CD4-positive, alpha-beta T cell treated with Interferon alpha-2 for 1 hour (primary cell): ENCODE measurements at places on chromosomes 1 and 21.

DNA sequence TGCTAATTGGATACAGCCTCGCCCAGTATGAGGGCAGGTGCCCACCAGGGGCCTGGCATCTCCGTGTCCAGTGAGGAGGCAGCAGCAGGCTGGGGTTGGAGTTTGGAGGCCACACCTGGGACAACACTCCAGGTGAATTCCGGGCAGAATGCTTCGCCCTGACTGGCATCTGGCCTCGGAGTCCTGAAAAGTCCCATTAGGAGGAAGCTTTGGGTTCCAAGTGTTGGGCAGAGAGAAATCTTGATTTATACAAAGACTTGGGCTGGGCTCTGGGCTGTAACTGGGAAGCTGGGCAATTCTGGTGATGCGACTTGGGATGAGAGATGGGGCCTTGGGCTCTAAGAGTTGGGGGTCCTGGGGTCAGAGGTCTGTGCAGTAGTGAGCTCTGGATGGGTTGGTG lies 48.1 kb upstream of the CSF3R start:
- DNase-seq: no peak

- DNase-seq: no peak
Observed at GRCh38 chr1:175402336-175402735, 209.8 kb upstream of the KIAA0040 start.

DNA sequence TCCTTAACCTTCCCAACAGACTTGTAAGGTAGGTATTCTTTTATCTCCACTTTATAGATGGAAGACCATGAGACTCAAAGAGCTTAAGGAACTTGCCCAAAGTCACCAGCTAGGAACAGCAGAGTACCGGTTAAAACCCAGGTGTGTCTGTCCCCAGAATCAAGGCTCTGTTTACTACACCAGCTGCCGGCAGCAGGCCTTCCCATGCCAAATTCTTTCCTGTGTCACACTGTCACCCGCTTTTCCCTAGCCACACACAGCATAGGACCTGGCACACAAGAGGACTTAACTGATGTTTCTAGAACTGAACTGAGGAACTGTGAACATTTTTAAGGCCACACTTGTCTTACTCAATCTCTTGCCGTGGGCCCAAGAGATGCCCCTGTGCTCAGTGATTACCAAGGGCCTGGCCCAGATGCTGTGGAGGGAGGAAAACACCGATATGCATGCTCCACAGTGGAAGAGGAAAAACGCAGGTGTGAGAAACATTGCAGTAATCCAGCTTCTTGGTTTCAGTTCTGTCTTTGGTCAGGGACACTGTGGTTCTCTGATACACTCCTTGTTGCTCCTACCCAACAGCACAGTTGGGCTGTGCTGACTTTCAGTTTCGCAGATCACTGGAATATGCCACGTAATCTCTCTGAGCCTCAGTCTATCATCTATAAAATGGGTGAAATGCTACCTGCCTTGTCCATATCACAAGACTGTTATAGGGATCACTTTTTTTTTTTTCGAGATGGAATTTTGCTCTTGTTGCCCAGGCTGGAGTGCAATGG lies 13.9 kb upstream of the LY9 start:
- peak; percentile 58 for DNase-seq

DNA sequence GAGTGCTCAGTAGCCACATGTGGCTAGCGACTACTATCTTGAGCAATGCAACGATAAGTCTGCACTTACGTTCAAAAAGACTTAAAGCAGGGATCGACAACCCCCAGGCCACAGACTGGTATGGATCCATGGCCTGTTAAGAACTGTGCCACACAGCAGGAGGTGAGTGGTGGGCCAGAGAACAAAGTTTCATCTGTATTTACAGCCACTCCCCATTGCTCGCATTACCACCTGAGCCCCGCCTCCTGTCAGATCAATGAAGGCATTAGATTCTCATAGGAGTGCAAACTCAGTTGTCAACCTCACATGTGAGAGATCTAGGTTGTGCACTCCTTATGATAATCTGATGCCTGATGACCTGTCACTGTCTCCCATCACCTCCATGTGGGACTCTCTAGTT lies 103.6 kb upstream of the ZRANB2 start:
- DNase-seq: no peak

GRCh38 chr1:11749203-11749689 lies 12.7 kb upstream of the C1orf167 start:
- peak; percentile 63 for DNase-seq

DNA sequence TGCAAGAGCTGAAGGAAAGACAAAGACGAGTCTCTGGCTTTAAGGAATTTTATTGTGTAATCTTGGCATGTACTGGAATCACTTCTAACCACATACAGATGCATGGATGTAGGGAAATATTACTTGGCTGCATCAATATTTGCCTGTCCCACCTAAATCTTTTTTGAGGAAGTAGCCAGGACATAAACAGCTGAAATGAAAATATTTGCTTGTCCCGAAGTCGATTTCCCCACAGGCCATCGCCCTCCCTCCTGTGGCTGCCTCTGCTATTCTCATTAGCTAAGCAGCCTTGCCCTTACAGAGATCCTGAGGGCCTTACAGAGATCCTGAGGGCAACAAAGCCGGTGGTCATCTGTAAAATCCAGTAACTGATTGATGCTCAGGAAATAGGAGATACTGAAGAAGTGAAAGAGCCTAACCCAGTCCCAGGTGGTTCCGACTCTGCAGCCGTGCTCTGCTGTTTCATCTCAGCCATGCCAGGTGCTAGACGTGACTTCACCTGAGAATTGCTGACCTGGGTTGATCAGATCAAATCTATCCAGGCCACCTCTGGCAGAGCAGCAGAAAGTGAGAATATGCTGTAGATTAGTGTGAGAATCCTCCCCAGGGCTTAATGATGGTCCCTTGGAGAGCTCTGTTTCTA lies 25.5 kb downstream of the MAN1C1 start:
- no peak for DNase-seq

DNA sequence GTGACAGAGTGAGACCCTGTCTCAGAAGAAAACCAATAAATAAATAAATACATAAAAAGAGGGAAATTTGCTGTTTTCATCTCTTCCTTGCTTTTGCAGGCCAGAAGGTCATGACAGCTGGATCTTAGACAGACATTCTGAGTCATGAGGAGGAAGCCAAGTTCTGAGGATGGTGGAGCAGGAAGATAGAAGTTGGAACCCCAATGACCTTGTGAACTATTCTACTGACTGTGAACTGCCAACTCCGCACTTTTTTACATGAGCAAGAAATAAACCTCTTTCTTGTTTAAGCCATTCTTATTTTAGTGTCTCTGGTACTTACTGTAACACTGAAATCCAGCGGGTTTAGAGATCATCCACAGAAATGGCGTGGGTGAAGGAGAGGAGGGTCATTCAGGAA lies 8.5 kb downstream of the CD84 start:
- no peak for DNase-seq

DNA sequence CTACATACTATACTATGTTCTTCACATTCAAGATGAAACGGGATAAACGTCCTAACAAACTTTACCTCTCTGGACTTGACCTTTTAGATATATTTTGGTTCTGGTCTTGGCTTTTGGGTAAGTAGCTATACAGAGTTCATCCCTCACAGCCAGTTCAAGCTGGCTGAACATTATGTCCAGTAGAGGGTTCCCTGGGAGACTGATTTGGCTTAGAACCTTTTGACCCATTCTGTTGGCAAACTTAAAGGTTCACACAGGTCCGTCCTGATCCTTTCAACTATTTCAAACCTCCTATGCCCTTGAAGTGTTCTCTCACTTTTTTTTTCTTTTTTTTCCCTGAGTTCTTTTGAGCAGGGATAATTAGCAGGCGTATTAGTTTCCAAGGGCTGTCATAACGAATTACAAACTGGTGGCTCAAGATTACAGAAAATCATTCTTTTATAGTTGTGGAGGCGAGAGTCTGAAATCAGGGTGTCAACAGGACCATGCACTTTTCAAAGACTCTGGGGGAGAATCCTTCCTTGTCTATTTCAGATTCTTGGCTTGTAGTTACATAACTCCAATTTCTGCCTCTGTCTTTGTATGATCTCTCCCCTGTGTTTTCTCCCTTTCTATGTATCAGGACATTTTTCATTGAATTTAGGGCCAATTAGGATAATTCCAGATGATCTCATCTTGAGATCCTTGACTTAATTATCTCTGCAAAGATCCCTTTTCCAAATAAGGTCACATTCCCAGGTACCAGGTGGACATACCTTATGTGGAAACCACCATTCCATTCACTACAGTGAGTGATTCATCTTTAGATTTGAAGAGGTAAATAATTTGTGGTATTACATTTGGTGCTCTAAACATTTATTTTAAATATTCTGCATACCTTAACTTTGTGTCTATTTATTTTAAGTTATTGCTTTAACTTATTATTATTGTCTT lies 257.4 kb upstream of the USP25 start:
- no peak for DNase-seq

DNA sequence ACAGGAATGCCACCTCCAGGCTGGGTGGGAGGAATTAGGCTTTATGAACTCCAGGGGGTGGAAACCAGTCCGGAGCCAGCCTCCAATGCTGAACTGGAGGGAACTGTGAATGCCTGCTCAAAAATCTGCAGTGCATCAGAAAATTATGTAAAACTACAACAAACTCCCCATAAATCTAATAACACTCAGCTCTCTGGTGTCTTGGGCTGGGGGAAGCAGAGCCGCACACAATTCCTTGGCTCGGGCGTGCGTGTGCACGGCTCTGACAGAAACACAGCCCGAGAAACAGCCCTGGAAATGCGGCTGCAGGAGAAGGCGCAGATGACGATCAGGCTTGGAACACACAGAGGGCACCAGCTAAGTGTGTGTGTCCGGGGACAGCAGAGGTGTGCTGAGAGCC lies 127.6 kb upstream of the VAMP3 start:
- DNase-seq: no peak

DNA sequence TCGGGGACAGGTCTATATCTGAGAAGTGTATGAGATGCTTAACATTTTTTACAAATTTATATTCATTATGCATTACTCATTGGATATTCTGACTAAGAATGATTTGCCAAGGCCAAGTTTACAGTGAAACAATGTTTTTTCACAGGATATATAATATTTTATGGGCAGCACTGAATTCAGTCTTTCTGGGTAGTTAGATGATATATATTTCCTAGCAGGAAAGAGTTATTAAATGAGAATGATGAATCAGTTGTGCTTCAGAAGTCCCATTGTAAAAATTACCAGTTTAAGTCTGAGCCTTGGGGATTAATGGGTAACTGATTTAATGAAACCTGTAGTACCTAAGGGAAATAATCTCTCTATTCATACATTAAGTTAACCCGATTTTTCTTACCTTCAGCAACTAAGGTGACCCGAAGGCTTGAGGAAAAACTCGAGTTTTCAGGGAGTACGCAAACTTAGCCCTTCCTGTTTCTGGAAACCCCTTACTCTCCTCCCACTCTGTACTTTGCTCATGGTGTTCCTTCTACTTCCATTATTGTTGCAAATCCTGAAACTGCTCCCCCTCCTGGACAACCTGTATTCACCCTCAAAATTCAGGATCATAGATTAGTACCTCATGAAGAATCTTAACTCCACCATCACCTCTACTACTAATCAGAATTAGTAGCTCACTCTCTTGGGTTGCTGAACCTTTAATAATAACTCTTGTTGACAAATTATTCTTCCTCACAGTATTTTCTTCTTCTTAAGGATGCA lies 135.1 kb downstream of the AK5 start:
- no peak for DNase-seq

GRCh38 chr1:202088206-202088605 lies 34.5 kb upstream of the GPR37L1 start:
- no peak for DNase-seq

- DNase-seq: no peak
Observed at GRCh38 chr1:153238527-153238926, 21.0 kb upstream of the LORICRIN start.

DNA sequence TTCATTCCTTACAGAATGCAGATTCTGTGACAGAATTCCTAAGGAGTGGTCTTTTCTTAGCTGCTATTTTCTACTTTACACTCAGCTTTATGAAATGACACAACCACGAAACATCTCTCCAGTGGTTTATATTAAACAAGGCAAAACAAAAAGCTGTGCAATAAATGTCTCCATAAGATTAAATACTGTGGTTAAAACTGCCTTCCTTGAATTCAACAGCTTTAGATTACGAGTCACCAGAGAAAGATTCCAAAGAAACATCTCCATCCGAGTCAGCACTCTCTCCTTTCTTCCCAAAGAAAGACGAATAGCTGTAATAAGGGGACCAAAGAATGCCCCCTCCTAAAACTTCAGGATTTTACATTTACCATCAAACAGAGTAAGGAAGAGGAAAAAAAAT lies 4.6 kb upstream of the C1orf87 start:
- DNase-seq: no peak

- no peak for DNase-seq
Observed at GRCh38 chr1:222127096-222127495, 385.2 kb upstream of the DUSP10 start.

- no peak for DNase-seq
Observed at GRCh38 chr1:193013005-193013404, 46.2 kb downstream of the UCHL5 start.
